Umbilical cord (tissue), 2 donors: ENCODE measurements at places on chromosomes 5 and 9. TPM values are rescaled to one million over a fixed set of nuclear protein-coding genes. Genes with fewer than 3 reads are reported as not detected.

The IL33 gene
- 108 TPM for total RNA-seq

- no peak for DNase-seq
Observed at GRCh38 chr5:142828797-142829535, 58.8 kb downstream of the ARHGAP26 start.

The SLF1 gene
- total RNA-seq, result 132 TPM

DNA sequence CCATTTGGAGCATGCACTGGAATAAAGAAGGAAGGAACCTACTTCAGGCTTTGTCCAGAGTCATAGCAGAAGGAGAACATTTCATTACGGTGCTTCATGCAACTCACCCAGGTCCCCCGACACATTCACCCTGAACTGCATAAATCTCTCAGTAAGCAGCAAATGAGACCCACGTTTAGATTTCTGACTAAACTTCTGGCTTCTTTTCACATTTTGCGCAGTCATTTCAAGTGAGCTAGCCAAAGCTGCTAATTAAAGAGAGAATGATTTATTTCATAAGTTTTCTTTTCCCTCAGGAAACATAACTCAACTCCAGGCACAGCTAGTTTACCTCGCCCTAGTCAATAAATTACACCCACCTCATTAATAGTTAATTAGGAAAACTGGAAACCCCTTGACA, 88.6 kb upstream of the GAS1 start:
- no peak for DNase-seq

DNA sequence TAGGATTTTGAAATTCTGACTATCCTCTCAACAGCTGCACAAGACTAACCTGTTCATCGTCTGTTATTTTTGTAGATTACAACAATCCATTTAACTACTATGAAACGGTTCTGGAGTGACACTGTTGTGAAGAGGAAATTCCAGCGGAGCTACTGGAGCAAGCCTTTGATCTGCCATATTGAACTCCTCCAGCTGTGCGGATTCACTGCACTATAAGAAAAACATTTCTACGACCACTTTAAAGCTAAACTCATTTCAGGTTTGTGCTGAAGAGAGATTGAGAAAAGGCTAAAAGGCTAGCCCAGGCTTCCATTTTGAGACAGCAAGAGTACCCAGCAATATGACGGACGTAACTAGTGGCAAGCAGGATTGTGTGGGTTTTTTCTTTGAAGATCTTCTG, 104.9 kb upstream of the ANKH start:
- DNase-seq, result no peak
